ENCODE measurements at places on chromosomes 5 and 9.

DNA sequence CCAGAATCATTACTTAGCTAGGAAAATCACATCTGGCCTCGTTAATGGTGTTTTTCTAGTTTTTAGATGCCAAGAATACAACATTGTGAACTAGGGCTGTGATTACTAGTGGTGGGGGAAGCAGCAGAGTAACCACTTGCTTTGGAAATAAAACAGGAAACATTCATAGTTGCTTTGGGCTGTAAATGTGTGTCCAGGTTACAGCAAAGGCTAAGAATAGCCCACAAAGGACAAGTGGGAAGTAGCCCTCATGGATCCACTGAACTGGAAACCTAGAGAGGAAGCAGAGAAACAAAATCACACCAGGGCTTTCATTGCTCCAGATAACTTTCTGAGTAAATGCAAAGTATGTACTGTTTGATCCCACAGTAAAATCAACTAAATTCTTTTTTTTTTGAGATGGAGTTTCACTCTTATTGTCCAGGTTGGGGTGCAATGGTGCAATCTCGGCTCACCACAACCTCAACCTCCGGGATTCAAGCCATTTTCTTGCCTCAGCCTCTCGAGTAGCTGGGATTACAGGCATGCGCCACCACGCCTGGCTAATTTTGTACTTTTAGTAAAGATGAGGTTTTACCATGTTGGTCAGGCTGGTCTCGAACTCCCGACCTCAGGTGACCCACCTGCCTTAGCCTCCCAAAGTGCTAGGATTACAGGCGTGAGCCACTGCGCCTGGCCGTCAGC is 56.2 kb upstream of the TNFSF15 start:
- no peak for DNase-seq

- DNase-seq = no peak
These were observed 1221.4 kb upstream of the CDH18 start for GRCh38 chr5:21209409-21209808.

DNA sequence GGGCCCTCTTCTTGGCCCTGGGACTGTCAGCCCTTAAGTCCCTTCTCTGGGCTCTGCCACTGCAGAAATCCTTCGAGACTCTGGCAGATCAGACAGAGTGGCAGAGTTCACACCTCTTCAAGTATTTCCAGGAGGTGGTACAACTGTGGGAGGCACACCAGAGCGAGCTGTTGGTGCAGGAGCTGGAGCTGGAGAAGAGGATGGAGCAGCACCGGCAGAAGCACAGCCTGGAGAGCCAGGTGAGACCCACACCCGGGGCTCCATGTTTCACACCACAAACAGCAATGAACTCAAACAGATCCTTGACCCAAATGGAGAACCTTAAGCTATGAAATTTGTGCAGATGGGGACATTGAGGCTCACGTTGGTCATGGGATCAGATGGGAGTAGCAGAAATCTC is 17.5 kb downstream of the CCDC180 start:
- DNase-seq = no peak

- peak; percentile 72 for DNase-seq
These were observed 28.1 kb upstream of the OBP2B start for GRCh38 chr9:133237035-133237731.

DNA sequence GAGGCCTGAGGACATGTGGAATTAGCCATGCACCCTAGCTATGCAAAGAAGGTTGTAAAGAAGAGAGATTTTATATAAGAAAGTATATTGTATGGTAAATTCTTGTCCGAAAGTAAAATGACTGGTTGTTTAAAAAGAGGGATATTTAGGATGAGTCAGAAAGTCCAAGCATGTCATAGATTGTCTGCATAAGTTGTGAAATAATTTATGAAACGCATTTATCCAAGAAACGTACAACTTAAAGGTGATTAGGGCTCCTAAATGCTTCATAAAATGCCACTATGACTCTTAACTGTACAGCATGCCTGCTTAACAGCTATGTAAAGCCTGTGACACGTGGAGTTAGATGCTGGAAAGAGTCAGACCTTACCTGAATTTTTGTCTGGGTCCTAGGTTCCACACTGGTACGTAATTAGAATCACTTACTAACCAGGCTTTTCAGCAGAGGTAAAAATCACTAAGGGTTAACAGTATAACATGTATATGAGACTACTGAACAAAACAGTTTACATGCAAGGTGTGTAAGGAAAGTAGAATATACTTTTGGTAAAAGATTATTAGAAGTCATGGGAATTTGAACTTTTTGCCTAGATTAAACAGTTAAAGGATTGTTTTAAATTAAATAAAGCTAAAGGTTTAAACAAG is 37.0 kb upstream of the ARL15 start:
- no peak for DNase-seq

GRCh38 chr5:73485715-73486114 is 12.5 kb upstream of the BTF3 start:
- no peak for DNase-seq

- no peak for DNase-seq
These were observed 4.5 kb downstream of the SLC36A1 start for GRCh38 chr5:151451626-151452520.

GRCh38 chr9:122929796-122930354 is 1.4 kb downstream of the ZBTB26 start:
- DNase-seq = no peak

GRCh38 chr9:119898316-119898715 is 529.1 kb upstream of the BRINP1 start:
- DNase-seq = no peak

GRCh38 chr5:120016717-120017382 is 387.5 kb downstream of the FAM170A start:
- no peak for DNase-seq
